Stimulated activated CD4-positive, alpha-beta T cell treated with anti-CD3 and anti-CD28 coated beads, Interleukin-12 subunit alpha, Interleukin-12 subunit beta, amount 100 ng/mL, for 24 hours (primary cell): ENCODE measurements at places on chromosomes 3 and 15.
A peak's percentile ranks its signal among the peaks of the same experiment; 100 is the strongest.

DNA sequence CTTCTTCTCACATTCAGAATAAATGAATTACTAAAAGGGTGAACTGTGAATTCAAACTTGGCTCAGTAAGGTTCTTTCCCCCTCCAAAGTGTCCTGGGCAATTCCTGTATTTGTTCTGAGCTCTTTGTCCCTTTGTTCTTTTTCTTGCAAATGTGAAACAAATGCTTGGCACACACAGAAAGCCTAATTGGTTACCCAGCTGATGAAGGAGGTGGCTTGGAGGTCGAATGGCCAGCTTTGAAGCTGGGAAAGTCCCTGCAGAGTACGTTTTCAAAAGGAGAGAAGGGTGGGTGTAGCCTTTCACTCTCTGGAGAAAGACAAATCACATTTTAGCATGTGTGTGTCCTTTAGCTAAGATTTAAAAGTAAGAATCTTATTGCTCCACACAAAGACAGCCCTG, 154.4 kb downstream of the PEX5L start:
- DNase-seq = no peak

DNA sequence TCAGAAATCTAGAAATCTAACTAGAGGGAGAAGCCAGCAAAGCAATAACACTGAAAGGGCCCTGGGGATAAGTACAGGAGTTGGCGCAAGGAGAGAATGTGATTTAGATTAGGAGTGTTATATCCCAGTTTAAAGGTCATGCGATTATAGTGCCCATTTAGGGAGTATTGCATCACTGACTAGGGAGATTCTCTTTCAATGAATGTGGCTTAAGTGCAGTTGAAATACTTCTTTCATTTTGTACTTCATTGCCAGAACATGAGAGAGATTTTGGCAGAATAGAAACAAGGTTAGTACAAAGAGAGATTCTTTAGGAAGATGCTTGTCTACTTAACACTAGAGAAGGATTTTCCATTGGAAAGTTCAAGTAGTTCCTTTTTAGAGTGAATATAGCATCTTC, 13.9 kb downstream of the ROBO2 start:
- no peak for DNase-seq

DNA sequence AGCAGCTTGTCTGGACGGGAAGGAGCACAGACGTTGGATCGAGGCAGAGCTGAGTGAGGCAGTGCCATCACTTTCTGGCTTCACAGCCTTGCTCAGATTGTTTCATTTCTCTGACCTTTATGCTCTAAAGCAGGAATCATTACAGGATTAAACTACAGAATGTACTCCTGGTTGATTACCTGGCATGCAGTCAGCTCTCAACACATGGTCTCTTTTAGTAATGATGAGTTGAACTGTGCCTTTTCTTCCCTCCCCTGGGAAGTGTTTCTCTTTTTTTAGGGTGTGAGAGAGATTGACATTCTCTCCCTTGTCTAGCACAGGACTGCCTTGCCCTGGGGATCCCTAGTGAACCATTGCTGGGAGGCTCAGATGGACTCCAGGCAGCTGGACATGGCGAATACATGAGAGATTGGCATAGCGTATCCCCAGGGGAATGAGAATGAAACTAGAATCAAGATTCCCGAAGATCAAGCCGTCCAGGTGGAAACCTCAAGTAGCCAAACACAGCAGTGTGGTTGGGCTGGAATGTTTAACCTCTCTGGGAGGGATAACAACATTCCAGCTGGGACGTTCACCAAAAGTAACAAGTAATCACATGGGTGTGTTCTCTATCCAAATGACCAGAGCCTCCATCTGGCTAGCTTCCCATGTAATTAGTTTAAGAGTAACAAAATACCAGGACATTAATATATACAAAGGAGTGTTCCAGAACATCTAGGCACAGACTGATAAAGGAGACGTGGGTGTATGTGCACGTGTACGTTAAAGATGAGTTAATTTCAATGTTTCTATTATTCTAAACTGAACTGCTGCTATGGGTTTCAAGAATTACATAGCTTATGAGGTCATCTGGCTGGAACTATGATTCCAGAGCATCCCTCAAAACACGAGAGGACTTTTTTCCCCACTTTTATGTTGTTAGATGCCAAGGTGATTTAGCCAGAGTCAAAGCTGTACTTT, 118.6 kb upstream of the NR2E3 start:
- DNase-seq = no peak

DNA sequence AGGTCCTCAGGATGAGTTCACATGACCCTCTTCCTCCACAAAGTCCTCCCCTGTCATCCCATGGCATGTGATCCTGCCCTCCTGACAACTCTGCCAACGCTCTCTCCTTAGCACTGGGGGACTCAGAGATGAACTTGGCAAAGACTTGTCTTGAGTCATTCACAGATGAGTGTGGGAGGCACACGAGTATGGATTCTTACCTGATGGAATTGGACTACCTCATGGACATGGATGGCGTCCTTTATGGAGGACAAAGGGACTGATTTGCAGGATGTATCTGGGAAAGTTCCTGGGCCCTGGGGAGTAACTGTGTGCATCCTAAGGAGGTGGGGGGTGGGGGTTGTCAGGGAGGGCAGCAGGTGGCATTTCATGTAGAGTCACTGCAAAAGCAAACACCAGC, 38.2 kb upstream of the TOPBP1 start:
- no peak for DNase-seq

DNA sequence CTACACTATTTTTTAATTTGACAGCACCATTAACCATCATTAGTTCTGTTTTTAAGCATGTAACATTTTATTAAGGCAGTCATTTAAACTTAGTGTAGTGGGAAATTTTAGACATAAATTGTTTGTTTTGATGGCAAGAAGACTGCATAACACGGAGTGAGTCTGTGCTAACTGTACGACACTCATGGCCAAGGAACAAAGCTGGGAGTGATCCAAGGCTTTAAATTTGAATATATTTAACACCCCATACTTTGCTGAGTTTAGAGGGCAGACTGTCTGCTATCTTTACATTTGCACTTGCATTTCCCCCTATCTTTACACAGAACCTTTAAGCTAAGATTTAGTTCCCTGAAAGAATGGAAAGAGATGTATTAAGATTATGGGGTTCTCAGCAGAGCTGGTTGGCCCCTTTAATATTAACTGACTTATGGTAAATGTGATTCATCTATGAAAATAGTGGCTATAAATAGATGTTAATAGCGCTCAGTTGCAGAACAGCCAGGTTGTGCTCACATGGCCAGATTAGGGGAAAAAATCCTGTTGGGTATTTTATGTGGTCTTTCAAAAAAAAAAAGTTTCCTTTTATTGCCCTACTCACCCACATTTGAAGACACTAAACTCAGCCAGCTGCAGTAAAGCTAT, 120.7 kb downstream of the CMSS1 start:
- no peak for DNase-seq

DNA sequence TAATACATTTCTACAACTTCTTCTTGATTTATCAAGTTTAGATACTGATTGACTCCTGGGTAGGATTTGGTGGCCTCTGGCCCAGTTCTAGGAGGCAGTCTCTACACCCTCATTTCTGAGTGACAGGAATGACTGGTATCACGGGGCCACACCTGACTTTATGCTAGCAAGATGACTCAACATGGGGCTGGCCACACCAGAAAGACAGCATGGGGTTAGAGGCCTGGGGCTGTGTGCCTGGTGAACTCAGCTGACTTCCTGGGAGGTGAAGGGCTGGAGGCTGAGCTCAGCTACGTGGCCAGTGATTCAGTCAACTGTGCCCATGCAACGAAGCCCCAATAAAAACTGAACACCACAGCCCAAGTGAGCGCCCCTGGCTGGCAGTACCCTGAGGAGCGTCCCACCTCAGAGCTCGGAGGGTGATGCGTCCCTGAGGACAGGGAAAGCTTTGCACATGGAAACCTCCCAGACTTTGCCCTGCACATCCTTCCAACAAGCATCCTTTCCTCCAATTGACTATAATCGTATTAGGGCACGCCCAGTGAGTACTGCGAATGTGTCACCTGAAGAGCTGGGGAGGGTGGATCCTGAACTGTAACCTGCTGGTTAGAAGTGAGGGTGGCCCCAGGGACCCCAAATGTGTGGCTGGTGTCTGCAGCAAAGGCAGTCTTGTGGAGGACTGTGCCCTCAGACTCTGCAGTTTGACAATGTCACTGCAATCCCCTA, 57.2 kb downstream of the NIPA2 start:
- DNase-seq = no peak

- no peak for DNase-seq
Measured at GRCh38 chr15:29534378-29534777, 264.8 kb upstream of the NSMCE3 start.

DNA sequence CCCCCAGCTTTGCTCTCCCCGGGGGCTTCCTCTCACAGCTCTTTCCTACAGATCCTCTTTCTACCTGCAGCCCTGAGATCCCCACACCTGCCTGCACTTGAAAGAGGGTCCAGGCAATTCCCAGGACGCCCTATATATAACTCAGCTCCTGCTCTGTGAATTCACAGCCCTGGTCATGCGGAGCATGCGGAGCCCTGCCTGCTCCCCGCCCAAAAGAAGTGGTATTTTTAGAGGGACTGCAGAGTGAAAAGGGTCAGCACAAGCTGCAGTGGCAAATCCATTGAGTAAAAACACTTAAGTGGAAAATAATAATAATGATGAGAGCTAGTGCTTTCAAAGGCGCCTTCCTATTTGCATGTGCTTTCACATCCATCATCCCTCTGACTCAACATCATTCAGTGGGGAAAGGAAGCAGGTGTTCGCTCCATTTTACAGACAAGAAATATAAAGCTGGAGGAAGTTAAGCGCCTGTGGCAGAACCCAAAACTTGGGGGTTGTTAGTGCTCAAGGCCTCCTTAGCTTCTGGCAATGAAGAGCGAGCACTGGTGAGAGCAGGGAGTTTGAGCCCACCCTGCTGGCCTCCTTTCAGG, 76.3 kb upstream of the LIPC start:
- no peak for DNase-seq

DNA sequence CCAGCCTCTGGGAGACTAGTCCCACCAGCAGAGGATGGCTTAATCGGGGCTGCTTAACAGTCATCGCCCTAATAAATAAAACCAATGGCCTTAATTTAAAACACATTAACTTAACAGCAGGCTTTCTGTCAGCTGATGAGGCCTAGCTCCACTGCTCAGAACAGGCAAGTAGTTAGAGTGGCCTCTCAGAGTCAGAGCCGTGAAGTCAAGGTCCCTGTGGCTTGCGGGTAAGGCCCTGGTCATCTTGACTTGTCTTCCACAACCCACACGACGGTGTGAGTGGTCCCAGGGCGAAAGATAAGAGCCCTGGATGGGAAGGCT, 11.8 kb downstream of the XXYLT1 start:
- DNase-seq = no peak

- no peak for DNase-seq
Measured at GRCh38 chr3:45608885-45609284, 14.3 kb downstream of the LIMD1 start.

- no peak for DNase-seq
Measured at GRCh38 chr3:150221904-150222523, 186.1 kb upstream of the TSC22D2 start.

DNA sequence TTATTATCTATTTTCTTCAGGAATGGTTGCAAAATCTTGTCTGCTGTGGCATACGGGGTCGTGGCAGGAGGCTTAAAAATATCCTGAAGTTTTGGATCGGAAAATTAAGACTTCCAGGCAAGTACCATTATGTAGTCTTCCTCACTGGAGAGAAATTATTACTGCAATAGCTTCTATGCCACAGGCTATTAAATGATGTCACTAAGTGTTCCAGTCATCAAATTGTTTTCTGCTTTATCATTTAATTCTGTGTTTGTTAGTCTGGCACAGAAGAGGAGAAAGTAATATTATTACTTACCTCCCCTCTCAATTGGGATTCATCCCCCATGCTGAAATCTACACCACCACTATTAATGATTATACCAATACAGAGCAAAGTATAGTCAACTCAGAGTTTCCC, 378.2 kb upstream of the ALCAM start:
- DNase-seq = no peak

DNA sequence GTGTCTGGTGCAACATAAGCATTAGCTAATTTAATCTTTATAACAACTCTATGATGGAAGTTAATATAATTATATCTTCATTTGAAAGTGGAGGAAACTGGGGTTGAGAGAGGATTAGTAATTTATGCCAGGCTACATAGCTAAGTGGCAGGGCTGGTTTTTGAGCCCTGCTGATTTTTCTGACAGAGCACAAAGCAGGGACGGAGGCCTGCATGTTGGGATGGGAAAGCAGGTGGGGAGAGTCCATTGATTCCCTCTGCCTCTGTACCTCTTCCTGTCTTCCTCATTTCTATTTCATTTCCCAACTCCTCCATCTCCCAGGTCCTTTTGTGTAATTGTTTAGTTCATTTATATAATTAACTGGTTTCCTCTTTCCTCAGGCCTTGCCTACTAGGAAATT, 251.6 kb upstream of the ZPLD1 start:
- DNase-seq = no peak

DNA sequence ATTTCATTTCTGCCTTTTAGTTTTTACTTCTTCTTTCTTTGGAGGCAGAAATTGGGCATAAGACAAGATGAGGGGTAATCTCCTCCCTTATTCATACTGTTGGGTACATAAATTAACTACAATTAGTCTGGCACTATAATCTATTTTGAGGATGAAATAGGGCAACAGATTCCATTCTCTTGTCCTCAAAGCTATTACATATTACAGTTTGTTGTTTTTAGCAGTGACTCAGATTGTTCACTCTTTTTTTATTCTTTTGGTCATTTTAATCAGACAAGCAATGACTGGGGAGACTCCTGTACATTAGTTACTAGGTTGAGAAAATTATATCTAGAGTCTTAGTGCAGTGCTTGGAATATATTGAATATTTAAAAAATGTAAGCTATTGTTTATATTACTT, 556.0 kb downstream of the OTOL1 start:
- DNase-seq = no peak

- peak; percentile 16 for DNase-seq
Measured at GRCh38 chr3:45462522-45463265, 74.3 kb downstream of the LARS2 start.

GRCh38 chr15:76674883-76675282, 230.3 kb downstream of the SCAPER start:
- DNase-seq = no peak

GRCh38 chr15:51262463-51262862, 75.9 kb downstream of the CYP19A1 start:
- DNase-seq = no peak
